ENCODE measurements at places on chromosomes 3 and 15.

DNA sequence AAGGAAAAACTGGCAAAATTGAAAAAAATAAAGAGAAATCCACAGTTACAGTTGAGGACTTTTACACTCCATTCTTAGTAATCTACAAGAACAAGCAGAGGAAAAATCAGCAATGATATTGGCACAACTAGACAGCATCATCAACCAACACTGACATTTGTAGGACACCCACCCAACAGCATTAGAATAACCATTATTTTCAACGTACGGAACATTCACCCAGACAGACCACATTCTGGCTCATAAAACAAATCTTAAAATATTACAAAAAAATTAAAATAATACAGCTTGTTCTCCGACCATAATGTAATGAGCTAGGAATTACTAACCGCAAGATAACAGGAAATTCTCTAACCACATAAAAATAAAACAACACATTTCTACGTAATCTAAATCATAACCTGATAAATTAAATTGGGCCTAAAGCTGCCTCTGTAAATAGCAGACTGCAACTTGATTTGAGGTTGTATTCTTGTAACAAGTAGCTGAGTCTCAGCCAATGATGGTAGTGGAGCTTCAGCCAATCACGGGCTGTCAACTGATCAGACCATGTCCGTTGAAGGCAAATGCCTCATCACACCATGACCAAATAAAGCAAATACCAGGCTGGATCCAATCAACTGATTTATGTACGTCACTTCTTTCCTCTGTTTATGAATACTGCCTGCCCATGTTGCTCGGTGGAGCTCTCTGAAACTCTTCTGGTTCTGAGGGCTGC is 9.2 kb downstream of the PLSCR4 start:
- no peak overlapping the region for H3K4me3 ChIP-seq
- H3K36me3 ChIP-seq, result peaks cover 2% of the 10 kb centered on the region
- H3K27me3 ChIP-seq, result peaks cover 3% of the 10 kb centered on the region
- H3K4me1 ChIP-seq, result no peaks in the 10 kb centered on the region
- no peak overlapping the region for H3K27ac ChIP-seq
- no peak for DNase-seq

GRCh38 chr3:34066328-34066727 is 267.9 kb downstream of the PDCD6IP start:
- H3K27ac ChIP-seq, result no peak overlapping the region
- no peaks in the 10 kb centered on the region for H3K4me1 ChIP-seq
- no peak overlapping the region for H3K4me3 ChIP-seq
- DNase-seq, result no peak
- H3K36me3 ChIP-seq, result no peaks in the 10 kb centered on the region
- no peaks in the 10 kb centered on the region for H3K27me3 ChIP-seq

GRCh38 chr3:101633186-101633585 is 43.7 kb downstream of the ZBTB11 start:
- H3K4me1 ChIP-seq, result peaks cover 5% of the 10 kb centered on the region
- no peaks in the 10 kb centered on the region for H3K36me3 ChIP-seq
- DNase-seq, result no peak
- no peaks in the 10 kb centered on the region for H3K27me3 ChIP-seq

GRCh38 chr15:28896951-28897350 is 11.2 kb downstream of the APBA2 start:
- peaks cover 73% of the 10 kb centered on the region for H3K4me1 ChIP-seq
- peak overlapping the region; percentile 13 for H3K27ac ChIP-seq
- peaks cover 12% of the 10 kb centered on the region for H3K36me3 ChIP-seq
- no peaks in the 10 kb centered on the region for H3K27me3 ChIP-seq
- DNase-seq, result no peak

- H3K4me1 ChIP-seq, result no peaks in the 10 kb centered on the region
- H3K36me3 ChIP-seq, result no peaks in the 10 kb centered on the region
- peaks cover 16% of the 10 kb centered on the region for H3K27me3 ChIP-seq
- H3K4me3 ChIP-seq, result no peak overlapping the region
- DNase-seq, result no peak
Measured at GRCh38 chr3:115706311-115706829, 83.1 kb downstream of the GAP43 start.

- no peak overlapping the region for H3K27ac ChIP-seq
- H3K36me3 ChIP-seq, result no peaks in the 10 kb centered on the region
- H3K4me3 ChIP-seq, result no peak overlapping the region
- DNase-seq, result no peak
- H3K4me1 ChIP-seq, result no peaks in the 10 kb centered on the region
- H3K27me3 ChIP-seq, result no peaks in the 10 kb centered on the region
Measured at GRCh38 chr3:2652386-2652785, 457.8 kb downstream of the IL5RA start.

- H3K27me3 ChIP-seq, result peaks cover 21% of the 10 kb centered on the region
- no peak for DNase-seq
- H3K4me1 ChIP-seq, result peaks cover 5% of the 10 kb centered on the region
- no peak within 1 kb of the TSS for H3K4me3 ChIP-seq
Measured at GRCh38 chr3:50190936-50191660, at the start of gene GNAT1. Gene GNAT1 (plus strand): TSS chr3:50191610. CDS start chr3:50191726, 116 bp downstream.

GRCh38 chr15:101496198-101496986 is 6.9 kb upstream of the PCSK6 start:
- peaks cover 62% of the 10 kb centered on the region for H3K27me3 ChIP-seq
- H3K4me1 ChIP-seq, result peaks cover 35% of the 10 kb centered on the region
- no peak for DNase-seq
- peak overlapping the region; percentile 50 for H3K27ac ChIP-seq

DNA sequence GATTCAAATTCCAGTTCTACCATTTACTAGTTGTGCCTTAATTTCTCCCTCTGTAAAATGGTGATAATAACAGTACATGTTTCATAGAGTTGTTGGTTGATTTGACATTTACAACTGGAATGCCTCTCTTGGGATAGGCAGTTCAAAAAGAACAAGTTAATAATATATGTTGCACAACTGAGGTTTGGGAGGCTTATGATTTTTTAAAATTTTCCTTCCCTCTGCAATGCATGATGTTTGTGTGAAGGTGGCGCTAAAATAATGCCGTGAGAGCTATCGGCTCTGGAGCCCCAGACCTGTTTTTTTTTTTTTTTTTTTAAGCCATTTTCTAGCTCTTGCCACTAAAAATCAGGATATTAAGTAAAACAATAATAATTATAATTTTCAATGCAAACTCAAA is 18.6 kb downstream of the DNAJB11 start:
- no peak overlapping the region for H3K4me3 ChIP-seq
- H3K27me3 ChIP-seq, result no peaks in the 10 kb centered on the region
- H3K36me3 ChIP-seq, result peaks cover 7% of the 10 kb centered on the region
- H3K4me1 ChIP-seq, result peaks cover 18% of the 10 kb centered on the region

DNA sequence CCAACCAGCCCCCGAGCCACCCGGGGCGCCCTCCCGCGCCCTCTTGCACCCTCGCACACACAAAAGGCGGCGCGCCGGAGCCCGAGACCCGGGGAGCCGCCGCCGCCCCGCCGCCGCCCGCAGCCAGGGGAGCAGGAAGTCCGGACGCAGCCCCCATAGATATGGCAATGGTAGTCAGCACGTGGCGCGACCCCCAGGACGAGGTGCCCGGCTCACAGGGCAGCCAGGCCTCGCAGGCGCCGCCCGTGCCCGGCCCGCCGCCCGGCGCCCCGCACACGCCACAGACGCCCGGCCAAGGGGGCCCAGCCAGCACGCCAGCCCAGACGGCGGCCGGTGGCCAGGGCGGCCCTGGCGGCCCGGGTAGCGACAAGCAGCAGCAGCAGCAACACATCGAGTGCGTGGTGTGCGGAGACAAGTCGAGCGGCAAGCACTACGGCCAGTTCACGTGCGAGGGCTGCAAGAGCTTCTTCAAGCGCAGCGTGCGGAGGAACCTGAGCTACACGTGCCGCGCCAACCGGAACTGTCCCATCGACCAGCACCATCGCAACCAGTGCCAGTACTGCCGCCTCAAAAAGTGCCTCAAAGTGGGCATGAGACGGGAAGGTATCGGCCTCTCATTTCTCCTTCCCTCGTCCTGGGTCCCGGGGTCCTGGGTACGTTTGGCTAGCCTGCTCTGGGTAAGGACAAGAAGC is 1.6 kb downstream of the NR2F2 start:
- peaks cover 7% of the 10 kb centered on the region for H3K4me1 ChIP-seq
- DNase-seq, result no peak
- H3K27ac ChIP-seq, result no peak overlapping the region
- peak overlapping the region; percentile 54 for H3K4me3 ChIP-seq

DNA sequence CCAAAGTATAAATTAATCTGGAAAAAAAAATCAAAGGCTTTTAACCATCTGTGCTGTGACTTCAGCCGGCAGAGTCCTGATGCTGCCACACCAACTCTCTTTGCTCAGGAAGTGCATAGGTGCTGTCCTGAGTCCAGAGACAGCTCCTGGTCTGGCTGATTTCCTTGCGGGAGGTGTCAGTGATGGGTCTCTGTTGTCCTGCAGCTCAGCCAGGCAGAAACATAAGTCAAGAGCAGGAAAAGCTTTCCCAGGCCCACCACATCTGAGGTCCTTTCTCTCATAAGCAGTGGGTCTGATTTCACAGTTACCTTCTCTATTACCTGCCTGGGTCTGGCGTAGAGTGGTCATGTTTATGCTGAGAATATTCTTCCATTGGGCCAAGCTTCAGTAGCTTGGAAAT is 19.4 kb downstream of the CHST2 start:
- H3K27ac ChIP-seq, result no peak overlapping the region
- peaks cover 22% of the 10 kb centered on the region for H3K4me1 ChIP-seq
- H3K36me3 ChIP-seq, result no peaks in the 10 kb centered on the region
- H3K4me3 ChIP-seq, result no peak overlapping the region
- H3K27me3 ChIP-seq, result peaks cover 3% of the 10 kb centered on the region

GRCh38 chr3:12828751-12829150 is 12.6 kb downstream of the RPL32 start:
- peaks cover 9% of the 10 kb centered on the region for H3K36me3 ChIP-seq
- peaks cover 3% of the 10 kb centered on the region for H3K4me1 ChIP-seq
- no peak for DNase-seq
- H3K4me3 ChIP-seq, result no peak overlapping the region
- no peak overlapping the region for H3K27ac ChIP-seq

DNA sequence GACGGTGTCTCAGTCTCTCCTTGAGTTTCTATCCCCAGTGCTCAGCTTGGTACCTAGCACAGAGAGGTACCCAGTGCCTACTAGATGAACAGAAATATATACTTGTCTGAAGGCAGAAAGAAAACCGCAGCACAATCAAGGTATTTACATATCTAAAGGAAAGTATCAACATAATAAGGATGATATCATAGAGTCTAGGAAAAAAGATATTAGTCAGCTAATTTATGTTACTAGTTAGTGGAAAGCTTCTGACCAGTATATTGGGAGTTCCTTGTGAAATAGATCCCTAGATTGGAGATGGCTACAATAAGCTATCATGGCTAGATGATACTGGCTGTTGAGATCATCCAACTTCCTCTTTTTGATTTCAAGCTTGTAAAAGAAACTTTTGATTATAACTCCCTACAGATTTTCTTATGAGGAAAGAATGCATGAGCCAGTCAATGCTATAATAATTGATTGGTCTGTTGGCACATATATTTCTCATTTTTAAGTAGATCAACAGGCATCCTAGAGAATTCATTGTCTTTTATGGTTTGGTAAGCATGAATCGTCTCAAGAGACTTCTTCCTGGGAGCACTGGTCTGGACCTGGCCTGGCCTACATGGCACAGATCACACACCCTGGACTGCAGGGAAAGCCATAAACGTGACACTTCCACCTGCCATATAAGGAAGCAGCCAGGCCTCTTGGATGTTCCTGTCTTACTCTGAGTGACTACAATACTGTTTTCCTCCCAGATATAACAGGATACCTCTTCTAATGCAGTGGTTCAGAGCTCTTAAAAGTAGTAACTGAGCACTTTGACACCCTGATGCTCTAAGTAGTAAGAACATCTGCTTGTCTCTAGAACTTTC is 60.7 kb downstream of the IMPG2 start:
- H3K36me3 ChIP-seq, result peaks cover 12% of the 10 kb centered on the region
- no peak overlapping the region for H3K4me3 ChIP-seq
- H3K27me3 ChIP-seq, result no peaks in the 10 kb centered on the region
- peaks cover 5% of the 10 kb centered on the region for H3K4me1 ChIP-seq
- no peak overlapping the region for H3K27ac ChIP-seq

DNA sequence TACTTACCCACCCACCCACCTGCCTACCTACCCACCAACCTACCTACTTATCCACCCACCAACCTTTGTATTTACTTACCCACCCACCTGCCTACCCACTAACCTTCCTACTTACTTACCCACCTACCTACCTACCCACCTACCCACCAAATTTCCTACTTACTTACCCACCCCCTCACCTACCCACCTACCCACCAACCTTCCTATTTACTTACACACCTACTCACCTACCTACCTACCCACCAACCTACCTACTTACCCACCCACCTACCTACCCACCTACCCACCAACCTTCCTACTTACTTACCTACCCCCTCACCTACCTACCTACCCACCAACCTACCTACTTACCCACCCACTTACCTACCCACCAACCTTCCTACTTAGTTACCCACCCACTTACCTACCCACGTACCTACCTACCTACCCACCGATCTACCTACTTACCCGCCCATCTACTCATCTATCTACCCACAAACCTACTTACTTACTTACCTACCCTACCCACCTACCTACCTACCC is 179.6 kb downstream of the USP13 start:
- H3K4me3 ChIP-seq, result no peak overlapping the region
- H3K36me3 ChIP-seq, result no peaks in the 10 kb centered on the region
- no peak overlapping the region for H3K27ac ChIP-seq
- no peaks in the 10 kb centered on the region for H3K4me1 ChIP-seq

GRCh38 chr3:53579636-53580035 is 85.2 kb downstream of the CACNA1D start:
- peaks cover 4% of the 10 kb centered on the region for H3K4me1 ChIP-seq
- peaks cover 4% of the 10 kb centered on the region for H3K27me3 ChIP-seq
- no peak overlapping the region for H3K27ac ChIP-seq
- H3K36me3 ChIP-seq, result no peaks in the 10 kb centered on the region
- no peak for DNase-seq
- H3K4me3 ChIP-seq, result no peak overlapping the region

GRCh38 chr15:67820992-67821783 is 4.1 kb upstream of the SKOR1 start:
- peaks cover 88% of the 10 kb centered on the region for H3K27me3 ChIP-seq
- H3K4me3 ChIP-seq, result peak overlapping the region; percentile 5
- H3K36me3 ChIP-seq, result peaks cover 3% of the 10 kb centered on the region
- H3K4me1 ChIP-seq, result peaks cover 37% of the 10 kb centered on the region
- no peak overlapping the region for H3K27ac ChIP-seq
- DNase-seq, result no peak

- no peak overlapping the region for H3K4me3 ChIP-seq
- no peak overlapping the region for H3K27ac ChIP-seq
- DNase-seq, result no peak
Measured at GRCh38 chr3:141690431-141691072, 47.5 kb upstream of the RNF7 start.

Measured in activated naive CD8-positive, alpha-beta T cell treated with anti-CD3 and anti-CD28 coated beads for 36 hours (primary cell).